ENCODE measurements at places on chromosomes 2 and 18.

DNA sequence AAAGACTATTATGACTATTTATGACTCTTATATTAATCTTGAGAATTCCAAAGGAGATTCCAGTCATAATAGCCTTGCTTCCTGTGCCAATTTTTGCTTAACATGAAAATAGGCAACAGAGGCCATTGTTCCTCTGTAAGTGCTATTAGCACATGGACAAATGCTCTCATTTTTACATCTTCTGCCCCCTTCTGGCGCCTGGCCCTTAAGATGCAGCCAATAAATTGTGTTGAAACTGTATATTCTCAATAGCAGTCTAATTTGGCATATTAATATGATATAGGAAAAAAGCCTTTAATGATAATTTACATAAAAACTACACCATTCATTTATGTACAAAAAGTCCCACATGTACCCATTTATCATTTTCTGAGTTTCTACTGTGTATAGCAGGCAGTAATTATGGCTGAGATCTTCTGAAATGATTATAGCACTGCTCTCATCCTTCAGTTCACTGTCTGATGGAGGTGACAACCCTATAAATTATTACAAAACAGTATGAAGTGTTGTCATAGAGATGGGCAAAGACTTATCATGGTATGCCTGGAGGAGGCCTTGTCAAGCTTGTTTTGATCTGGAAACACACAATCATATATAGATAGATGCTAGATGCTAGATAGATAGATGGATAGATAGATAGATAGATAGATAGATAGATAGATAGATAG is 613.3 kb downstream of the TSN start:
- DNase-seq = no peak

- no peak for DNase-seq
These were observed 249.1 kb upstream of the SPRED2 start for GRCh38 chr2:65681503-65681902.

- DNase-seq = no peak
These were observed 560.2 kb upstream of the LRATD1 start for GRCh38 chr2:14072338-14072737.

- DNase-seq = no peak
These were observed 15.9 kb upstream of the TXNDC2 start for GRCh38 chr18:9869715-9870430.

- DNase-seq = no peak
These were observed 75.5 kb upstream of the STON1 start for GRCh38 chr2:48454504-48454903.

GRCh38 chr2:153476816-153477635 is 1.5 kb downstream of the RPRM start:
- DNase-seq = no peak

GRCh38 chr2:240225131-240225530 is 84.7 kb upstream of the OTOS start:
- no peak for DNase-seq

DNA sequence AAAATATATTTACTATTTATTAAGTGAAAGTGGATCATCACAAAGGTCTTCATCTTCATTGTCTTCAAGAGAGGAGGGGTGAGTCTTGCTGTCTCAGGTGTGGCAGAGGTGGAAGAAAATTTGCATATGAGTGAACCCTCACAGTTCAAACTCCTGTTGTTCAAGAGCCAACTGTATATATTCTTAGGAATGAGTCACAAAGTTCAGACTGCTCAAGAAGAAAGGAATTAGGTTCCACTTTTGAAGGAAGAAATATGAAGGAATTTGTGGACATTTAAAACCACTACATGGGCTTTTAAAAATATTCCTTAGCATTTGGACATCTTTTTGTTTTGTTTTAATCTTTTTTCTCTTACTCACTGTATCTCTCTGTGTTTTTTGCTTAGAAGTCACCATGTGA is 212.6 kb downstream of the INSIG2 start:
- DNase-seq = no peak
